ENCODE measurements at places on chromosomes 6 and 20. TPM values are rescaled to one million over a fixed set of nuclear protein-coding genes. Genes with fewer than 3 reads are reported as not detected.

Gene ZNF451
- total RNA-seq: 87.2 TPM

DNA sequence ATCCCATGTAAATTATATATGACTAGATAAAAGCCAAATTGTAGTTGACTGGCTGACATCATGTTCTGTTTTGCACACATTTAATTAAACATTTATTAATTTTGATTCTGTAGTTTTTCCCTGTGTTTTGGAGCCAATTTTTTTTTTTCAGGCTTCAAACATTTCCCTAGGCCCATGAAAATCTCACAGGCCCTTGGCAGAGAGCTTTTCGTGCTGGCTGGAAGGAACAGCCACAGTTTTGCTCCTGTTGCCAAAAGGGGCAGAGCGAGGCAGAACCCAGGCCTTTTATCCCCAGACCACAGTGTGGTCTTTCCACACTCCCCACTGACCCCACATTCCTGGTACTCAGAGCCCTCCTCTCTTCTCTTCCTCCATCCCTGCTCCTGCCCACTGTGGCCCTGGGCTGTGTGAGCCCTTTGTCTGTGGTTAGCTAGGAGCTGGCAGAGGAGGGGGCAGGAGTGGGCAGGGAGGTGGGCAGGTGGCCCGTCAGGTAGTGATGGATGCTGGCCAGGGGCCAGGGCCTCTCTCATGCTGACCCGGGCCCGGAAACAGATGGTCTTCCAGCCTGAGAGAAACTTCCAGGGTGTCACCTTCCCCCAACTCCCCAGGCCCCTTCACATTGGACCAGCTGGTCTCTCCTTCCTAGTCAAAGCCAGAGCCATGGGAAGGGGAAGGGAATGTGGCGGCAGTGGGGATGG, 19.4 kb upstream of the CCM2L start:
- no peak for DNase-seq

GRCh38 chr20:24851346-24852019, 97.6 kb upstream of the CST7 start:
- no peak for DNase-seq

- no peak for DNase-seq
Observed at GRCh38 chr20:50874758-50875665, 56.2 kb downstream of the ADNP start.

DNA sequence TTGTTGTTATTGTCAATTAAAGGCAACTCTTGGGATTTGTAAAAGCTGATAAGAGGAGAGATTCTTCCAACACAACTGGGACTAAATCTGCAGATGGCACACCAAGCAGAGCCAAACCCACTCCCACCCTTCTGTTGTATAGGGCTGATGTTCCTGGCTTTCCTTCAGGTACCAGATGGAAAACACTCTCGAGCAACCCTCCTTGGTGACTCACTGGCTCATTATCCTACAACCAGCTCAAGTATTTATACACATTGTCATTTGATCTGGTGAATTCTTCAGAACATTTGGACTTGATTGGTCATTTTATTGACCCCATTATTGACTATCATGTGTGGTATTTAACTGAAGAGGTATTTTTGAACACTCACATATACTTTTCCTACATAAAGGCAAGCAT, 190.3 kb upstream of the PCSK2 start:
- no peak for DNase-seq

DNA sequence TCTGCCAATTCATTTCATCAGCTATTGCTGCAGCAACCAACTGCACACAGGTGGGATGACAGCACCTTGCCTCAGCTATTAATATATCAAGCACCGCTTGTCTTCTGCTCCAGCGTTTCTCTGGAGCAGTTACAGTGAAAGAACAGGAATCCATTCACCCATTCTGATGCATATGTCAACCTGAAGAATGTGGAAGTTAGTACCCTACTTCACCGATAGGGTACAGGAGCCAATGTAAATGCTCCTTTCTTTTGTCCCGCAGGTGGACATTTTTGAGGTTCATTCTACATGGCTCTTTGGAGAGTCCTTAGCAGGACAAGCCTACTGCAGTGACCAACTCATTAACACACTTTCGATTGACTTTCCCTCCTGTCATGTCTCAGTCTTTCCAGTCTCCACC, 139.9 kb upstream of the PRND start:
- DNase-seq: no peak

GRCh38 chr6:139722530-139722929, 348.1 kb upstream of the CITED2 start:
- no peak for DNase-seq

- DNase-seq: no peak
Observed at GRCh38 chr6:166244353-166245045, 63.7 kb downstream of the PRR18 start.

- DNase-seq: no peak
Observed at GRCh38 chr6:76441875-76442274, 369.4 kb upstream of the IMPG1 start.

DNA sequence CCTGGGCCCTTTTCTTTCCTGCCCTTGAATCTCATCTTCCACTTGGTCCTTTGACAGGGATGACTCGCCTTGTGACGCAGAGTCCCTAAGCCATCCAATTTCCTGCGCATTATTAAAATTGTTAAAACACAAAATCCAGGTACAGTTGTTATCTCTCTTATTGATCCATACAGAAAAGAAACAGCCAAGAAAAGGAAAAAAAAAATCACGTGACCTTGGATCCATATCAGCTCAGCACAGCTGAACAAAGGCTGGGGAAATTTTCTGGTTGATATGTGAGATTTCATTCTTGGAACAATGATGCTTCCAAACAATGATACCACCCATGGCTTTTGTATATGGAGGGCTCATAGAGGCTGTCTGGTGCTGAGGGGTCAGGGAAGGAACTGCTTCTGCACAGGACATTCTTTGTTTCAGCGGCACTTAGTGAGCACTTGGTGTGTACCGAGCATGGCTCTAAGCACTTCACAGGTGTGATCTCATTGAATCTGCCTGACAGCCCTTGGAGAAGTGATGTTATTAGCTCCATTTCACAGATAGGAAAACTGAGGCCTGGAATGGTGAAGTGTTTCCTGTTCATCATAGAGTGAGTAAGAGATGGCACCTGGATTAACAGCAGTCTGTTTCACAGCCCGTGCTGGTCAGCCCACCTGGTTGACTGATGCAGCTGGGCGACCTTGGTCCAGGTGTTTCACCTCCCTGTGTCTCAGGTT, 155.0 kb upstream of the SULF2 start:
- DNase-seq: no peak

Gene UBD
- 0.50 TPM for total RNA-seq

Gene ZKSCAN3
- 12.9 TPM for total RNA-seq

Gene CTAGE9
- not detected for total RNA-seq

DNA sequence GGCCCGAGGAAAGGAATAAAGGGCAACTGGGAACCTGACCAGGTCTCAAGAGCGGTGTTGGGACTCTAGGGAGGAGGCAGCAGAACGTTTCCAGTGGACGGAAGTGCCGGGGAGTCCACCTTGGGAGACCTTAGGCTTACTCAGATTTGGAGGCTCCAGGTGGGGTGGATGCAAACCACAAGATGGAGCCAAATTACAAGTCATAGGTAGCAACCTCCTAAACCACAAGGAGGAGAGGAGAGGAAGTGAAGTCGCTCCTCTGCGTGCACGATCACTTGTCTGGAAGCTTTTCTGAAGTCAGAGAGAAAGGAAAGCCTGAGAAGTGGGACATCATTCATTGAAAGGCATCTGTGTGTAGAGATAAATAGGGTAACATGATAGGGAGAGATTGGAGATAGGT, 9.3 kb downstream of the HLA-DOA start:
- no peak for DNase-seq

All from mesothelial cell of epicardium (in vitro differentiated cells).